ENCODE measurements at places on chromosomes 13 and 19.

DNA sequence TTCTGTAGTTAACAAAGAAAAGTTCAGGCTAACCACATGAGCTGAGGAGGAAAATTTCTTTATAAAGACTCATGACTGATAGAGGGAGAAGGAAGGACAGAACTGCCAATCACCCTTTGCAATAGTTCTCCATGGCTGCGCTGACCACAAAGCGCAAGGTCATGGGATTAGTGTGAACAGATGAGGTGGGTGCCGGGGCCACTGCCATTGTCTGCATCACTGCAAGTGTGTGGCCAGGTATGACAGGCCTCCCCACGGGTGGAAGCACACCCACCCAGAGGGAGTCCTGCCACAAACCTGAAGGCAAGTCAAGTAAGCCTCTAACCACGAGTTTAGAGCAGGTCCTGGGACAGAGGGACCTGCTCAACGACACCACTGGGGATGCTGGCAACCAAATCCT is 128.1 kb downstream of the TUBA3C start:
- DNase-seq: no peak

DNA sequence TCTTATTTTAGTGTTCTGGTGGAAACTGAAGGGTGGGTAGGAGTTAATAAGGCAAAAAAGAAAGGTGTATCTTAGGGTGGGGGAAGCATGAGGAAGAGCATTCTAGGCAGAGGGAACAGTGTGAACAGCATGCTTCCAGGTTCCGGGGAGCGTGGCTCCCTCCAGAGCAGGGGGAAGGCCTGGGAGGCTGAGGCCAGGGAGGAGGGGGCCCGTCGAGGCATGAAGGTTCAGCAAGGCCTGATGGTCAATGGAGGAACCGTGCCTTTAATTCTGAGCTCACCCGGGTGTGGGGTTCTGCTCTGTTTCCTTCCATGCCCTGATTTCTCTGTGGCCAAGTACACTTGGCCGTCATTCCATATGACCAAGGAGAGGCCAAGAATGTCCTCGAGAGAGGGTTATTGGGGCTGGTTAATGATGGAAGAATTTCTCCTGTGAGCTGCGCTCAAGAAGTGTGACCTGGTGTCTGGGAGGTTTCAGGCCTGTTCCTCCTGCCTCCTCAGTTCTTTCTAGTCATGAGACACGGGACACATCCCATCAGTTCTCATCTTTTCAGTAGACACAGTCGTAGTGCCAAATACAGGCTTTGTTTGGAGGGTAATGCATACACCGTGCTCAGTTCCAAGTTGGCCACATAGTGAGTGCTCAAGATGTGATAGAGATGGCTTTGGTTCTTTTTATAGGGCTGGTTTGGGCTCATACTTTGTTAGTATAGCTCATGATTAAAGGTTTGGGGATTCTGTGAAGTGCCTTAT is 73.6 kb downstream of the SIPA1L3 start:
- no peak for DNase-seq

- DNase-seq: no peak
Measured at GRCh38 chr13:34265046-34265679, 447.2 kb downstream of the RFC3 start.

- no peak for DNase-seq
Measured at GRCh38 chr19:39544911-39545310, 5.0 kb upstream of the EID2 start.

GRCh38 chr13:60275208-60275607 is 111.5 kb upstream of the DIAPH3 start:
- DNase-seq: no peak

GRCh38 chr13:110758195-110758805 is 44.8 kb downstream of the ING1 start:
- no peak for DNase-seq

GRCh38 chr19:1009041-1009980 is 9.1 kb downstream of the GRIN3B start:
- no peak for DNase-seq

- DNase-seq: no peak
Measured at GRCh38 chr19:2977746-2978138, 378 bp downstream of the TLE6 start.

GRCh38 chr13:33109271-33109697 is 93.1 kb downstream of the KL start:
- no peak for DNase-seq

DNA sequence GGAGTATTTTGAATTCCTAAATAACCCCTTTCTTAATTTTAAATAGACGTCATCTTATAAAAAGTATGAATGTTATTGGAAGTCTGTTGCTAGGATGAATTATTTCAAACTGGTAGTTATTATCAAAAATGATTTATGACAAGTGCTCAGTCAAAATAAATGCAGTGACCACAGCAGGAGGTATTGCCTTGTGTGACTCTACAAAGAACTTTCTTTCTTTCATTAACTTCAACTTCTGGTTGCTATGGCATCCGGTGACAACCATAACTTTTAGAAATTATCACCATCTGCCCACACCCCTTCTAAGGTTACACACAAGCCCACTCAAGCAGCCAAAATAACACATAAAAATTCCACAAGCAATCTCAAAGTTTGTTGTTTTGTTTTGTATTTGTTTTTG is 189.9 kb downstream of the DACH1 start:
- no peak for DNase-seq

All from activated T-cell treated with anti-CD3 and anti-CD28 coated beads for 1 hour (primary cell).